ENCODE measurements at places on chromosomes 2 and 18.

GRCh38 chr18:76504749-76505148 lies 9.7 kb upstream of the ZNF516 start:
- DNase-seq, result no peak

DNA sequence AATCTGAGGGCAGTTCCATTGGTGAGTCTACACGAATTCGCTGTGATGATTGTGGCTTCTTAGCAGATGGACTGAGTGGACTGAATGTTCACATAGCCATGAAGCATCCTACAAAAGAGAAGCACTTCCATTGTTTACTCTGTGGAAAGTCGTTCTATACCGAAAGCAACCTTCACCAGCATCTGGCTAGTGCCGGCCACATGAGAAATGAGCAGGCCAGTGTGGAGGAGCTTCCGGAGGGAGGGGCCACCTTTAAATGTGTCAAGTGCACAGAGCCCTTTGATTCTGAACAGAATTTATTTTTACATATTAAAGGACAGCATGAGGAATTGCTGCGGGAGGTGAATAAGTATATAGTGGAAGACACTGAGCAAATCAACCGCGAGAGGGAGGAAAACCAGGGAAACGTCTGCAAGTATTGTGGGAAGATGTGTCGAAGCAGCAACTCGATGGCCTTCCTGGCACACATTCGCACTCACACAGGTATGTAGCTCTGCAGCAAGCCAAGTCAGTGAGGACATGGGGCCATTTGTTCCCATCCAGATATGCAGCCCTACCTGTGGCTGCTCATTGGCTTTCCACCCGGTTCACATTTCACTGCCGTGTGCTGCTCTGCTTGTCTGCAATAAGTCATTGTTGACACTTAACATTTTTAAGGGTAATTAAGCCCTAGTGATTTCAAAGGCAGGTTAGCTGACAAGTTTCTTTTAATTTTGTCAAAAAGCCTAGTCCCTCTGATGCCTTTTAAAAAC lies 37.7 kb downstream of the ZNF407 start:
- no peak for DNase-seq

DNA sequence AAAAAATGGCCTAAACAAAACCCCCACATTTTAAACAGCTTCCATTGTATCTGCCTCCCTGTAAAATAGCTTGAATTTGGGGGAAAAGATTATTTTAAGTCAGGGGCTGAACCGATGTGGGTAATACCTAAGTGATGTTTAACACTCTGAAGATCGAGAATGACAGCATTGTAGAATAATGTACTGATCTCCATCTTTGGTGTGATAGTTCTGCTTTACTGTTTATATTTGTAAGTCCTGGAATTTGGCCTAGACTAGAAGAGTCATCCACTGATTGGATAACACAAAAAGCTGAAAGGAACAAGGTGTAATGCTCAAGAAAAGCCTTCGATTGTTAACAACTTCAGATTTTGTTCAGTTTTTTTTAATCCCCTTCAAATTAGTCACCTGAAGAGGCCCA lies 53.8 kb upstream of the CCDC68 start:
- no peak for DNase-seq

GRCh38 chr2:42568401-42569115 lies at the start of gene MTA3:
Gene MTA3 (plus strand): TSS chr2:42568632. CDS start chr2:42568746, 114 bp downstream.
- peak; percentile 46 for DNase-seq

DNA sequence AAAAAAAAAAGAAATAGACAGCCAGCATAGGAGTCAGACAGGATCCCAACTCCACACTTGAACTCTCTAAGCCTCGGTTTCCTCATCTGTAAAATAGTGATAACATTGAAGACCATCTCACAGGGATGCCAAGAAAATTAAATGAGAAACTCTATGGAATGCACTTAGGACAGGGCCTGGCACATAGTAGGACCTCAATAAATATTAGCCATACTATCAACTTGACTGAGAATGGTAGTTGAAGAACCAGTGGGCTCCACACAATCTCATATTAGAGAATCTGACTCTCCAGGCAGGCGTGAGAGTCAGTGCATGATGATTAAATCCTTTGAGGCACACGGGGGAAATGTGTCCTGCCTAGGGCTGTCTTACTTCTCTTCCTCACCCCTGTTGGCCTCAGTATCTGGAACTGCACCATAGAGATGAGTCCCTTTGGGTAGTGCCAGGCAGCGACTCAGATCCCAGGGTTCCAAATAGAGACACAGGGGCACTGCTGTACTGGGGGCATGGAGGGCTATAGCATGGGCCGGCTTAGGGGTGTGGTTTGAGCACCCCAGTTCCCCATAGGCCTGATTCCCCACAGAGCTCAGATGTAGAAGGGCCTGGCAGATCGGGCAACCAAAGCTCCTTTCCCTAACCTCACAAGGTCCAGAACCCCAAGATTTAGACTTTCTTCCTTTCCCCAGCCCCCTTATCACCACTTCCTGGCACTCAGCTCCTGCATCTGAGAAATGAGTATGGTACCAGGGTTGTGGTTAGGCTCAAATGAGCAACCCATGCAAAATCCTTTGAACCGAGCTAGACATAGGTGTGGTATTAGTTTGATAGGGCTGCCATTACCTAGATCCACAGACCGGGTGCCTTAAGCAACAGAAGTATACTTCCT lies 51.3 kb upstream of the CAB39 start:
- DNase-seq, result no peak

DNA sequence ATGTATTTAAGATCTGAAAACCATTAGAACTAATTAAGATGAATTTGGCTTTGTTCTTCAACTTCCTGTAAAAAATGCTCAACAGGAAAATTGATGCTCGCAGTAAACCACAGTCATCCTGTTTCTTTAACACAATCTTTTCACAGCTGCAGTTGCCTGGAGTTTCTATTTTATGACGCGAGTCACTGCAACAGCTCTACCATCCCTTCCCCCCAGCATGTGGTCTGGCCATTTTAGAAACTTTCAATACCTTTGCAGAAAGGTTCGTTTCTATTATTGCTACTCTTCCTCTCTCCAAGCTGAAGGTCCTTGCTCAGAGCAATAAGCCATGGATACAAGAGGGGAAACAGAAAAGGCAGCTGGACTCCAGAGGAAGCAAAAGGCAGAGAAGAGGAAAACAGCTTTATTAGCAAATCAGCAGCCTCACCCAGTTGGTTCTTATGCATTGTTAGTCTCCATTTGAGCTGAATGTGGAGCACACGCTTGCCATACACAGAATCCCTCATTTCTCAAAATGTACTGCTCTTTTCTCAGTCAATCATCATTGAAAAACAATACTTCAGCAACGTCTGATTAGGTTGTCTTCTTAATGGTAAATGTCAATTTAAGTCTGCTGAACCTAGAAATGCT lies 3.9 kb downstream of the WIPF1 start:
- peak; percentile 82 for DNase-seq

DNA sequence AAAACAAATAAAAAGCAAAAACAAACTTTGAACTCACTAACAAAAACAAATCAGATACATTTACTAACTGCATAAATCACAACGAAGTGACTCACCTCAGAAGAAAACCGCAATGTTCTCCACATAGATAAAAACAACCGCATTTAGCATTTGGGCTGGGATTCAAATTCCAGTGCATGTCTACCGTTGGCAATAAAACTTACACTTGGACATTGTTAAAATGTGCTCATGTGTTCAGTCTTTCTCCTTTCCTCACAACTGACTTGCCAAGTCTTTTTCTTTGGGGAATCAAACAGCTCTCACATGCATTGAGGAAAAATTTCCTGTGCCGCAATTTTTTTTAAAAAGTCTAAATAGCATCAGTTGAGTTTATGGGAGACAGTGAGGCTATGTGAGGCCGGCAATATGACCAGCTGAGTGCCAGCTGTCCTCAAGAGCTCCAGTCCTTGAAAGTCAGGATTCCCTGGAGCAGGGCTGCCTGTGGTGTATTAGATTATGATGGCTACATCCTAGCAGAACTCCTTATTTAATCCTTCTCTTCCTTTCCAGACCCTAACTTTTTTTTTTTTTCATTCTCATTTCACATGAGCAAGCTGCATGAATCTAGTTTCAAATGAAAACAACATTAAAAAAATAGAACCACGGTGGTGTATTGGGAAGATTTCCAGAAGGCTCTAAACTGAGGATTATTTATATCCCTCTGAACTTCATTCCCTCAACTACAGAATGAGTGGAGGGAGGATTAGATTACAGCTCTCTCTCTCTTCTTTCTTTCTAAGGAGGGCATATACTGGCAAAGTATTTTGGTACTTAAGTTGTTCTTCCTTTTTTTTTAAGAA lies 70.2 kb upstream of the MEIS1 start:
- peak; percentile 81 for DNase-seq

Data from mesenchymal stem cell (in vitro differentiated cells and primary cell).